ENCODE measurements at places on chromosomes 13 and 19.
A peak's percentile ranks its signal among the peaks of the same experiment; 100 is the strongest.

- no peak for DNase-seq
These were observed 2695.8 kb downstream of the PCDH9 start for GRCh38 chr13:64534302-64534701.

DNA sequence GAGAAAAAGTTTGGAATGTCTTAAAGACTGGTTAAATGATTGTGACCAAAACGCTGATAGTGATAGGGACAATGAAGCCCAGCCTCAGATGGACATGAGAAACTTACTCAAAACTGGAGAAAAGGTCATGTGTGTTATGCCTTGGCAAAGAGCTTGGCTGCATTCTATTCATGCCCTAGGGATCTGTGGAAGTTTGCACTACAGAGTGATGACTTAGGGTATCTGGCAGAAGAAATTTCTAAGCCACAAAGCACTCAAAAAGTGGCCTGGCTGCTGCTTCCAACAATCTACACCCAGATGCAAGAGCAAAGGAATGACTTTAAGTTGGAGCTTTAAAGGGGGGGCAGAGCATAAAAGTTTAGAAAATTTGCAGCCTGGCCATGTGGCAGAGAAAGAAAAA lies 521.3 kb downstream of the UQCRFS1 start:
- no peak for DNase-seq

GRCh38 chr13:40999416-40999815 lies 19.7 kb downstream of the ELF1 start:
- DNase-seq: no peak

DNA sequence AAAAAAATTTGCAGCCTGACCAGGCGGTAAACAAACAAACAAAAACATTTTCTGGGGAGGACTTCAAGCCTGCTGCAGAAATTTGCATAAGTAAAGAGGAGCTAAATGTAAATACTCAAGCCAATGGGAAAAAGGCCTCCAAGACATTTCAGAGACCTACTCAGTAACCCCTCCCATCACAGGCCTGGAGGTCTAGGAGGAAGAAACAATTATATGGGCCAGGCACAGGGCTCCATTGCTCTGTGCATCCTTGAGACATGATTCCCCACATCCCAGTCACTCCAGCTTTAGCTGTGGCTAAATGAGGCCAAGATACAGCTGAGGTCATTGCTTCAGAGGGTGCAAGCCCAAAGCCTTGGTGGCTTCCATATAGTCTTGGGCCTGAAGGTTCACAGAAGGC lies 793.4 kb downstream of the SLITRK1 start:
- DNase-seq: no peak

DNA sequence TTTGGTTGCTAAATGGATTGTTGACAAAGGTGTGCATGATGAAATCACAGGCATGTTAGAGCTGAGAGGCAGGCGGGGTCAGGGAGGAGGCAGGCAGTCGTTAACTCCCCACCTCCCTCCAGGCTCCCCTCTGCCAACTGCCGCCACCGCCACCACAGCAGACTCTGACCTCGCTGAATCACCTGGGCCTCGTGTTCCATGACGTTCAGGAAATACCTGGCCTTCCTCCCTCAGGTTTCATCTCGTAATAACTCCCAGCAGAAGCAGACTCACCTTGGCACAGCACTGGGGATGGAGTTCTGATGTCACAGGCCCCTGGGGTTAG lies 198.5 kb downstream of the KATNAL1 start:
- DNase-seq: peak; percentile 82

DNA sequence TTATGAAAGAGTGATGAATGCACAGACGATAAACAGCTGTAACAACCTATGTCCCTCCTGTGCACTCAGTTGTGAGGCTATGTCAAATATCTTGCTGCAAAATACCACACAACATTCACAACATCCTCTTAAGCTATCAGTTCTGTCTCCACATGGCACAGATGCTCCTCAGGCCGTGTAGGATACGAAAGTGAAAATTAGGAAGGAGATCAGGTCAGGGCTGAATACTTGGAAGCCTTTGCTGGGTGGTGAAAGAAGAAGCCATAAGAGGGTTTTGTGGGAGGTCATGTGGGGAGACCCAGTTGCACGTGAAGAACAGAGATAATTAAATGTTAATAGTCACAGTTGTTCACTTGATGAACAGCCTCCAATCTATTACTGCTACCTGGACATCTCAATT lies 58.9 kb downstream of the RXFP2 start:
- DNase-seq: no peak

DNA sequence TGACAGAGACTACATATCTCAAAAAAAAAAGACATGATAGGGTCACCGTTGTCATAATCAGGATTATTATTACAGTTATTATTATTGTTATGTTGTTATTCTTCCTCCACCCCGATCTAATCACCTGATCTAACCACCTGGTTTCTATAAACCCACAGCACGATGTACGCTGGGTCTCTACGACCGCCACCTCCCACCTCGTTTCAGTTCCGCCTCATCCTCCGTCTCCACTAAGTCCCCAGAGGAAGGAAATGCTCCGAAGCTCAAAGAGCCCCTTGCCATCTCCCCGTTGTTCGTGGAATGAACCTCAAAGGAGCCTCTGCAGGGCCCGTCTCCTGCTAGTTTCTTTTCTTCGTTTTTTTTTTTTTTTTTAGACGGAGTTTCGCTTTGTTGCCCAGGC lies 15.9 kb upstream of the MEIS3 start:
- DNase-seq: peak; percentile 6

GRCh38 chr13:97948041-97948440 lies 5.4 kb upstream of the IPO5 start:
- DNase-seq: no peak

DNA sequence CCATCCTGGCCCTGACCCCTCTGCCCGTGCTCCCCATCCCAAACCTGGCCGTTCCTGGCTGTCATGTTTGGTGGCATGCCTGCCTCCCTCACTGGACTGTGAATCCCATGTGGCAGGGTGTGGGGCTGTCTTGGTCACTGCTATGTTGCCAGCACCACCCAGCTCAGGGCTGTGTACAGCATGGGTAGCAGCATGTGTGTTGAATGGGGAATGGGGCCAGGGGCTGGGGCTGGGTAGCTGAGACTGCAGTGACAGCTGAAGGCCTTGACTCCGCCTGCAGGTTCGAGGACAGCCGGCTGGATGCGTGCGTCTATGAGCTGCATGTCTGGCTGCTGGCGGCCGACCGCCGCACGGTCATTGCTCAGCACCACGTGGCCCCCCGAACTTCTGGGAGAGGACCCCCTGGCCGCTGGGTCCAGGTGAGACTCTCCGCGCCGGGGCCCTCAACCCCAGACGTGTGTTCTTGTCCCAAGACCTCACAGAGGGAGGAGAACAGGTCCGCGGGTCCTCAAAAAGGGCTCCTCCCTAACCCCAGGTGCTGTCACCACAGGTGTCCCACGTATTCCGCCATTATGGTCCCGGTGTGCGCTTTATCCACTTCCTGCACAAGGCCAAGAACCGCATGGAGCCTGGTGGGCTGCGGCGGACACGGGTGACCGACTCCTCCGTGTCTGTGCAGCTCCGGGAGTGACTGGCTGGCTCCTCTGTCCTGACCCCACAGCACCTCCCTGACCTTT lies 3.5 kb downstream of the NCCRP1 start:
- DNase-seq: no peak

- no peak for DNase-seq
These were observed 10.0 kb upstream of the OXGR1 start for GRCh38 chr13:97004096-97004876.

- DNase-seq: no peak
These were observed 541.6 kb downstream of the SUCLA2 start for GRCh38 chr13:47459512-47459911.

GRCh38 chr19:41478875-41479756 lies 36.2 kb downstream of the ERICH4 start:
- no peak for DNase-seq

- no peak for DNase-seq
These were observed 12.6 kb downstream of the NAXD start for GRCh38 chr13:110627761-110628476.

DNA sequence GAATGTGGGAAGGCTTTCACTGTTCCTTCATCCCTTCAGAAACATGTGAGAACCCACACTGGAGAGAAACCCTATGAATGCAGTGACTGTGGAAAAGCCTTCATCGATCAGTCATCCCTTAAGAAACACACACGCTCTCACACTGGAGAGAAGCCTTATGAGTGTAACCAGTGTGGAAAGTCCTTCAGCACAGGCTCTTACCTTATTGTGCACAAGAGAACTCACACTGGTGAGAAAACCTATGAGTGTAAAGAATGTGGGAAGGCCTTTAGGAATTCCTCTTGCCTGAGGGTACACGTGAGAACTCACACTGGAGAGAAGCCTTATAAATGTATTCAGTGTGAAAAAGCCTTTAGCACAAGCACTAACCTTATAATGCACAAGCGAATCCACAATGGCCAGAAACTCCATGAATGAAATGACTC lies 18.6 kb downstream of the ZNF177 start:
- no peak for DNase-seq

DNA sequence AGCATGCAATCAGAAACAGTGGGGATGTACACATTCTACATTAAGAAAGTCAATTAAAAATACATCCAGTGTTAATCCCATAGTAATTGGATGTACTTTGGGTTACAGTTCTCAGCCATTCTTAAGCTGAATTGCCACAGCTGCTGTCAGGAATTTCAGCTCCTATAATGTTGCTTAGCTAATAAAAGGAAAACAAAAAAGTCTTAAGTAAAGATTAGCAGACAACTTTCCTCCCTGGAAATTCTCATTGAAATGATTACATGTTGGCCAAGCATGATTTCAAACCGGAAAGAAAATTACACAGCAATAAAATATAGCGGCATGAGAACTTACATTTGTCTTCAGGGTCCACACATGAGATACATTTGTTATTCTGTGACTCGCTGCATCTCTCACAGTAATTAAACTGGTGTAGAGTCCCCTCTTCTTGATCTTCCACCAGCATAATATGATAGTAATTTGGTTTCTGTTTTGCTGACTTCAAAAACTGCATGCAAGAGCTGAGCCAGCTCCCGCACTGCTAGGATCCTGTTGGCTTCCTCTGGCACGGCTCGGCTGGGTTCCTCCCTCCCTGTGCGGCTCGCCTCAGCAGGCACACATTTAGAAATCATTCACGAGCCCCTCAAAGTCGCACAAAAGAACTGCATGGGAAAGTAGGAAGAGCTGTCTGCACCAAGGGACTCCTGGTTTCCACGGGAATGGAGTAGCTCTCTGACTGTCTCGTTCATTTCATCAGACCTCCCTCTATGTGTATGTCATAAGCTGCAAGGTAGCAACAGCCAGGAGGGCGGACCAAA lies at the start of gene HTR2A:
HTR2A (minus strand) TSS at position 713 of the 797 bp plus-strand sequence. CDS start 1,147 bp downstream, outside the sequence.
- peak; percentile 58 for DNase-seq

GRCh38 chr13:67505376-67505775 lies 275.2 kb upstream of the PCDH9 start:
- no peak for DNase-seq

- DNase-seq: no peak
These were observed 22.4 kb upstream of the PLAUR start for GRCh38 chr19:43692385-43692784.

DNA sequence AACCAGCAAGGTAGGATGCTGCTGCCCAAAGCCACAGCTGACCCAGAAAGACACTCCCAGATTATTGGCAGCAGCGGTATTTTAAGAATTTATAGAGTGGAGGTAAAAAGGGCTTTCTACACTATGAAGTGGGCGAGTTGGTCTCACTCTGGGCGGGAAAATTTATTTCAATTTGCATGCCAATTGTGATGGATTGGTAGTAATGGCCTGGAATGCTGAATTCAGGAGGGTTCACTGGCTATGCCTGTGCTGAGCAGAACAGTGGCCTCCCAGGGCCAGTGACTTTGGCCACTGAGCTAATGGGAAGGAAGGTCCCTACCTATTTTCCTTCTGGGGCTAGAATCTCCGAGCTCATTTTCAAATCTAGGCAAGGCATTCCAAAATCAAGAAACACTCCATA lies 243.5 kb downstream of the TSHZ3 start:
- no peak for DNase-seq

DNA sequence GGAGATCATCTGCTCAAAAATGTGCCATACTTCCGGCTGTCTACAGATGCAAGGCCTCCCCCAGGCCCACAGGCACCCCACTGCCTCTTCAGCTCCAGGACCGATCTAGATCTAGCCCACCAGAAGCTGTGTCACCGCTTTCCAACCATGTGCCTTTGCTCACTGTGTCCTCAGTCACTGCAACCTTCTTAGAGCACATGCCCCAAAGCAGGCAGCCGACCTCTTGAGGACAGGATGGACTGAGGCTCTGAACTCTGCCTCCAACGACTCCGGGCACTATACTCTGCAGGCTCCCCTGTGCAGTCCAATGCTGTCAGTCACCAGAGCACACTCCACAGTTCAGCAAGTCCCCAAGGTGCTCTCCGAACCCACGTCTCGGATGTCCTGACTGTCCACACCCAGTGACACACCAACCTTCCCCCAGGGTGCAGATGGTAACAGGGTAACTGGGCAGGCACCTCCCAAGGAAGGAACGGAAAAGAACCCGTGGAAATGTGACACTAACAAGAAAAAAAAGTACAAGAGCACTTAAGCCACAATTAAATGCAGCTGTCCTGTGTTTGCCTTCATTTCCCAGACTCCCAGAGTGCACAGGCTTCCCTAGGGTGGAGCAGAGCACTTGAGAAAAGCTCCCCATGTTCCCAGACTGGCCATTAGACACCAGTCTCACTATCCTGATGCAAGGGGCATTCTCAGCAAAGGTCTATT lies 4.8 kb downstream of the STK24 start:
- no peak for DNase-seq

DNA sequence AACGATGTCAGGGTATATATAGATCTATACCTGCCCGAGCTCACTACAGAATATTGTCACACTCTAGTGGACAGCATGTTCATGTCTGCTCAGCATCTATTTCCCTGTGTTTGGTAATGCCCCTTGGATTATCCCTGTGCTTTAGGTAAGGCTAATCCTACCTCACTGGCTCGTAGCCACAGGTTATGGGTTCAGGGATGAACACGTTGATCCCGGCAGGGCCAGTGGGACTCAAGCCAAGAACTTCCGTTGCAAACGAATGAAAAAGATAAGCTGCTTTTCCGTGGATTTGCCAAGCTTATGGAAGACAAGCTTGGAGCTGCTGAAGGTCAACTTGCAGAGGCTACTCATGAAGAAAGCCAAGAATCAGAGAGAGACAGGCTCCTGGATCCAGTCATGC lies 400.0 kb upstream of the TSHZ3 start:
- no peak for DNase-seq

DNA sequence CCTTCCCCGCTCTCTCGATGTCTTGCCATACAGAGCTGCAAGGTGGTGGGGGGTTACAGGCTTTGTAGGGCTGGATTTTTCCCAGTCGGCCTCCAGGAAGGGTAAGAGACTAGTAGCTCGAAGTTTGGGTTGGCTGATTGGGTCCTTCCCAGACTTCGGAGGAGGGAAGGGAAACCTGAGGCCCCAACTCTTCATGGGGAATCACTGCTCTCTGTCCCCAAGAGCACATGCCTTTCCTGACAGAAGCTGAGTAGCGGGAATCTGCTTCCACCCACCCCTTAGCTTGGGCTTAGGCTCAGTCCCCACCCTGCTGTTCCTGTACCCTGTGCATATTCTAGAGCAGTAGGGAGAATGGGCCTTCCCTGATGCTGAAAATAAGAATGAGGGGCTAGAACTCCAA lies 39.7 kb downstream of the PPP2R1A start:
- DNase-seq: no peak

- DNase-seq: no peak
These were observed 95.1 kb downstream of the ATP8A2 start for GRCh38 chr13:25466880-25467279.

- DNase-seq: no peak
These were observed 18.4 kb upstream of the RCBTB2 start for GRCh38 chr13:48551329-48551728.

- no peak for DNase-seq
These were observed 227.2 kb downstream of the FOXO1 start for GRCh38 chr13:40438999-40439797.
